ENCODE measurements at places on chromosomes 5 and 9. TPM values are rescaled to one million over a fixed set of nuclear protein-coding genes. Genes with fewer than 3 reads are reported as not detected.

DNA sequence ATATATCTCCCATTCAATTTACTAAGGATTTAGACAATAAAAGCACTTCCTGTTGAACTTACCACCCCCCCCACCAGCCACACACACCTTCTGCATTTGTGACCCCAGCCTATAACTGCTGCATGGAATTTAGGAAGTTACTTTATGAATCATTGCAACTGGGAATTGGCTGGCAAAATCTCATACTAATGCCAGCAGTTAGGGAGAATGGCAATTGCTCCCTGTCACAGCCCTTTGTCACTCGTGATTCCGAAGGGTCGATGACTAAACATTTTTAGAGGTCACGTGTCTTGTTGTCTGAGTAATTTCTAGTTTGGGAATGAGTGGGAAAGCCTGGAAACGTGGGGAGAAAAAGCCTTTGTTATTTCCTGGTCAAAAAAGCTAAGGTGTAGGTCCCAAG, 46.6 kb upstream of the PCA3 start:
- no peak for DNase-seq

DNA sequence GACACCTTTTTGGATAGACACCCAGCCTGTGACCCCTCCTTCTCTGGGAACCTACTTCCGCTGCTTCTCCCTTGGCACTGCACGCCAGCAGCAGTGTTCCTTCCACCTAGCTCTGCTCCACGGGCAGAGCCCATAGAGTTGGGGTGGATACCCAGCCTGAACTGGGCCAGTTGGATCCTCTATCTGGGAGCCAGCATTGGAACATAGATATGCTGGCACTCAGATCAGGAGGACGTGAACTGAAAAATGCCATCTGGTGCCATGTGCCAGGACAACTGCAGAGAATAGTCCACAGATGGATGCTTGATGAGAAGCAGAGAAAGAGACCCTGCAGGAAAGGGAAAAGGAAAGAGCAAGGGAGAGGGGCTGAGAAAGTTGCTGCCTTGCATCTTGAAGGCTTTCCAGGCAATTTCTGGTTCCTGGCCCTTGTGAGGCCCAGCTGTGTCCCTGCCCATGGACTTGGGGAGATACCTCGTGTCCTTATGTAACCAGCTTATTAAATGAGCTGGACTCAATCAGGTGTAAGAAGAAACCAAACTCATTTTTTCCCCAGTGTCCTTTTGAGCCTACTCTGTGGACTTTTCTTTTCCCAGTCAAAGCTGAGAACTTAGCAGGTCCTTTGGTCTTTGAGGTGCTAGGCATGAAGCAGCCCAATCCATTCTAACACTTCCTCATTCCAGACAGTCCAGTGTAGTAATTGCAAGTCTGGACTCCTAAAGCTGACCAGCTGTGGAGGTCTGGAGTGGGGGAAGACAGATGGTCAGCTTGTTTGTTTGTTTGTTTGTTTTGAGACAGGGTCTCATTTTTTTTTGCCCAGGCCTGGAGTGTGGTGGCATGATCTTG, 39.1 kb downstream of the ANGPTL2 start:
- DNase-seq = no peak

- no peak for DNase-seq
These were observed 1.9 kb upstream of the QRFP start for GRCh38 chr9:130898552-130898852.

GRCh38 chr5:5780253-5780652, 357.8 kb downstream of the ICE1 start:
- DNase-seq = no peak

- DNase-seq = no peak
These were observed 47.9 kb downstream of the DEPDC1B start for GRCh38 chr5:60651872-60652620.

DNA sequence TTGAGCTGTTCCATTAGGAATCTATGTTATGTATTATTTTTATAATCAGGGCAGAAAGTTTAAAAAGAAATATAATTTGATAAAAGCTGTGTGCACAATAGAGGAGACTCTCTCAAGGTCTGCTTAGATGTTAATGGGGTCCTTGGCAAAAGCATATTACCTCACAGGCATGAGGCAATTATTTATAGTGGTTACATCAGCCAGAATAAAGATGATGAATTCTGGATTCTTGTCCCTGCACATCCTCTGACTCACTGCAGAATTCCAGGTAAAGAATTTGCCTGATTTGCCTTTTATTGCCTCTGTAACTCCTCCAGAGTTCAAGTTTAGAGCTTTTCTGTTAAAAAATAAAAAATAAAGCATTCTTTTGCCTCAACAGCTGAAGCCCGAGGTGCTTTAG, 253.6 kb downstream of the MAST4 start:
- DNase-seq = no peak

- DNase-seq = no peak
These were observed 62.4 kb downstream of the HMHB1 start for GRCh38 chr5:143874312-143874711.

DNA sequence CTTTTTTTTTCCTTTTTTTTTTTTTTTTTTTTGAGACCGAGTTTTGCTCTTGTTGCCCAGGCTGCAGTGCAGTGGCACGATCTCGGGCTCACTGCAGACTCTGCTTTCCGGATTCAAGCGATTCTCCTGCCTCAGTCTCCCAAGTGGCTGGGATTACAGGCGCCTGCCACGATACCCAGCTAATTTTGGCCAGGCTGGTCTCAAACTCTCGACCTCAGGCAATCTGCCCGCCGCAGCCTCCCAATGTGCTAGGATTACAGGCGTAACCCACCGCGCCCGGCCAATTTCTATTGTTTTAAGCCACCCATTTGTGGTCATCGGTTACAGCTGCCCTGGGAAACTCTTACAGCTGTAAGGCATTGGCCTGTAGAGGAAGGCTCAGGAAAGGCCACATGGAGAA, 617.7 kb downstream of the GABRG2 start:
- DNase-seq = no peak

- DNase-seq = no peak
These were observed 34.6 kb upstream of the PTGS1 start for GRCh38 chr9:122336189-122336588.

GRCh38 chr5:115775999-115776398, 40.5 kb downstream of the CDO1 start:
- no peak for DNase-seq

DNA sequence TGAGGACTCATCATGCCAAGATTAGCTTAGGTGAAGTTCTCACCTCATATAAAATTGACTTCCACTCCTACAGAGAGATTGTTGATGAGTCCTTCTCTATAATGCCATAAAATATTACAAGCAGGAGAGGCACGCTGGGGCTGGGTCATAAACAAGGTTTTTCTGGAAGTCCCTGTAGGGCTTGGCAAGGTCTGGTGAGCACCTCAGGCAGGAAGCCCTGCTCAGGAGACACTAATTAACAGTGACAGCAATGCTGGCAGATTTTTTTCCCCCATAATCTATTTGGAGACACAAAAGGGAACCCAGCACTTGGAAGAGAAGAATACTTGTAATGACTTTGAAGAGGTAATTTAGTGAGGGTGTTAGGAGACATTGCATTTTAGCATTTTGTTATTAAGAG, 118.7 kb downstream of the DIRAS2 start:
- no peak for DNase-seq

- DNase-seq = no peak
These were observed 103.8 kb upstream of the PTGER4 start for GRCh38 chr5:40575921-40576320.

DNA sequence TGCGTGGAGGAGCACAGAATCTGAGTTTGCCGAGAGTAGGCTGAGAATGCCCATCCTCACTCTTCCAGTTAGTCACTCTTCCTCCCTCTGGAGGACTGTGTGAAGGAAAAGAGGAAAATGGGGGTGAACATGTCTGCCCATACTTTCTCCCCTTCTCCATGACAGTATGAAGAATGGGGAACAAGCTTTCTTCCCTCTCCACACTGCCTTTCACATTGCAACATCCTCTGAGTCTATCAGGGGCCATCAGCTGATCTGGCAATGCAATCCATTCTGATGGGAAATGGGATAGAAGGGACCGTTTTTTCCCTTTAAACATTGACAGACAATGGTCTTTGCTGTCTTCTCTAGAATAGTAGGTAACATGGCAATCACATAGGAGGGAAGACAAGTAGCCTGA, 56.8 kb downstream of the UGCG start:
- DNase-seq = no peak

- DNase-seq = no peak
These were observed 93.4 kb upstream of the KIF2A start for GRCh38 chr5:62212648-62213047.

GRCh38 chr5:114361724-114362196, at the start of gene KCNN2:
TSS of gene KCNN2 (plus strand) at chr5:114362070. CDS start at chr5:114362140, 70 bp downstream.
- no peak for DNase-seq

DNA sequence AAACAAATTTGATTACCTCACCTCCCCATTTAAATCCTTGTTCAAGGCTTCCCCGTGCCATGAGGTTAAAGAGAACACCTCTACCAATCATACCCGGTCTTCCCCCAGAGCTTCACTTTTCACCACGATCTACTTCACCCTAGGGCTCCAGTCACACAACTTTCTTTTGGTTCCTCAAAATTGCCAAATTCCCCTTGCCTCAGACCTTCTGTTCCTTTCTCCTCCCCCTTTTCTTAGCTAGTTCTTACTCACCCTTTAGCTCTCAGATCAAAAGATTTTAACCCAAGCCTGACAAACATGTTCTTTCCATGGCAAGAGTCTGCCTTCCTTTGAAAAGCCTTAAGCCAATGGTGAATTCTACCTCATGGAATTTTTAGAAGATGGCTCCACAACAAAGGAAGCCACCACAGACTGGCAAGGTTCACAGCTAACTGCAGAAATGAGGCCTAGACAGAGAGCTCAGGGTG, 56.7 kb downstream of the MAPKAP1 start:
- DNase-seq = no peak

DNA sequence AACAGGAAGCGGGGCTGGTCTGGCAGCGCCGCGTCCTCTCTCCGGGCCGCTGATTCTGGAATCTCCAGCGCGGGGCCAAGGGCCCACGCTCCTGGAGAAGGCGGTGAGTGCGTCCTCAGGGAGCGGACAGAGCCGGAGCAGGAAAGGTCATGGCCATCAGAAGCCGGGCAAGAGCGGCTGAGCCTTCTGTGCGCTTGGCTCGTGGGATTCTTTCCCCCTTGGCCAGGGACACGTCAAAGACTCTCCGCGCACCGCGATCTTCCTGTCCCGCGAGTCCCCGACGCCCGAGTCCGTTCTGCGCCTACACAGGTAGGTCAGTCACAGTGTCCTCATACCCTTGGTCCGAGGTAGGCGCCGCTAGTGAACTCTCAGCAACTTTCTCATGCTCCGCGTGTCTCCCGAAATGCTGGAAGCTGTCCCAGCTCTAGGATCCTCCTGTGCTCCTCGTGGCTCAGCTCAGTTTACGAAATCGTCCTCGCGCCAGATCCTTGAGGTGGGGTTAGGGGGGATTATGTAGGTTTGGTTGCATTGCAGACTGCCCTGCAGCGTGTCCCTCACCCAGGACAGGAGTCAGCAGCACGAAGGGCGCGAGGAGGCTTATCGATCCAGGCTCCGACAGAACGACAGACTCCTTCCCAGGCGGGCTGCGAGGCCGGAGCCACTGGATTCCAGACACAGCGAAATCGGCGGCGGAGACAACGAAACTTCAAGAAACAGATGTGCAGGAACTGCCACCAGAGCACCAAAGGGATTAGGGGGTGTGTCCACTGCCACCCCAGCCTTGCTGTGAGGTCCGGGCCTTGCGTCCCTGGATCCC, 8.7 kb downstream of the LHX6 start:
- DNase-seq = no peak

- DNase-seq = no peak
These were observed 123.9 kb upstream of the HAPLN1 start for GRCh38 chr5:83844449-83845068.

- no peak for DNase-seq
These were observed 23.5 kb downstream of the INSYN2B start for GRCh38 chr5:169956756-169957155.

GRCh38 chr5:107538805-107539445, 131.8 kb downstream of the EFNA5 start:
- no peak for DNase-seq

- DNase-seq = no peak
These were observed 35.4 kb downstream of the CXXC5 start for GRCh38 chr5:139683295-139684271.

GPR150 gene
- total RNA-seq = 0.54 TPM

ALG2 gene
- total RNA-seq = 20.8 TPM

LCN10 gene
- not detected for total RNA-seq

GALNT10 gene
- 50.5 TPM for total RNA-seq

ZNF454 gene
- 0.10 TPM for total RNA-seq

FAM153A gene
- total RNA-seq = not detected

CSF1R gene
- 0.05 TPM for total RNA-seq
